ENCODE measurements at places on chromosomes 12 and 14.

DNA sequence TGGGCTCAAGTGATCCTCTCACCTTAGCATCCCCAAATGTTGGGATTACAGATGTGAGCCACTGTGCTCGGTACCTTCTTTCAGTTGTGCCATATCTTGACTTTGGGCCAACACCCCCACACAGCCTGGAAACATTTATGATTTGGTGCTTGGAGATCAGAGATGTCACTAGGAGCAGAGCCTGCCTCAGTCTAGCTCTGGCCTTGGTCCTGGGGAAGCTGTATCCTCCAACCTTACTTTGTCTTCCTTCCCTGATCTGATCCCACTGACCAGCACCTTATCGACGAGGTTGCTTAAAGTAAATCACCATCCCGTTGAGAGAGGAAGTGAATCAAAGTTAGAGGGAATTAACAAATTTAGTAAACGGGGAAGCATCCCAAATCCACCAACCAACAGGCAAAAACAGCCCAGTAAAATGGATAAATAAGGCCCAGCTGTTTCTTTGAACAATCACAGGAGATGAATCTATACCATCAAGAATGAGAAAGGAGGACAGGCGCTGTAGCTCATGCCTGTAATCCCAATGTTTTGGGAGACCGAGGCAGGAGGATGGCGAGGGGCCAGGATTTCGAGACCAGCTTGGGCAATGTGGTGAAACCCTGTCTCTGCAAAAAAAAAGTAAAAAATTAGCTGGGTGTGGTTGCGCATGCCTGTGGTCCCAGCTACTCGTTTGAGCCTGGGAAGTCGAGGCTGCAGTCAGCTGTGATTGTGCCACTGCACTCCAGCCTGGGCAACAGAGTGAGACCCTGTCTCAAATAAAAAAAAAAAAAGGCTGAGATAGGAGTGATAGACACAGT is 3.4 kb downstream of the PLBD2 start:
- DNase-seq = no peak

DNA sequence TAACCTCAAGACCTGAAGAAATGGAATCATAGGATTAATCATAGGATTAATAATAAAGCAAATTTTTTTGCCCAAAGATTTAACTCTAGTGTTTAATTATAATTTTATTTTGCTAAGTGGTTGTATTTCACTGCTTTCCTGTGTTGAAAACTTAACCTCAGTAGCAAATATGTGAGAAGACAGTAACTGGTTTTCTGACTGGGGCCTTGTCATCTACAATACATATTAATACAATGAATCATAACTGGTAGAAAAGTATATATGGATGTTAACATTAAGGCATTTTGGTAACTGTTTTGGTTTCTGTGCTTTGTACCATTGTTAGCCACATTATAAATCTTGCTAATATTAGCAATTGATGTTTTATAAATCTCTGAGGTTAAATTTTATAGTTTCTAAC is 92.2 kb downstream of the ACSS3 start:
- DNase-seq = no peak

- peak; percentile 42 for DNase-seq
Measured at GRCh38 chr12:121992059-121992879, 29.4 kb upstream of the BCL7A start.

DNA sequence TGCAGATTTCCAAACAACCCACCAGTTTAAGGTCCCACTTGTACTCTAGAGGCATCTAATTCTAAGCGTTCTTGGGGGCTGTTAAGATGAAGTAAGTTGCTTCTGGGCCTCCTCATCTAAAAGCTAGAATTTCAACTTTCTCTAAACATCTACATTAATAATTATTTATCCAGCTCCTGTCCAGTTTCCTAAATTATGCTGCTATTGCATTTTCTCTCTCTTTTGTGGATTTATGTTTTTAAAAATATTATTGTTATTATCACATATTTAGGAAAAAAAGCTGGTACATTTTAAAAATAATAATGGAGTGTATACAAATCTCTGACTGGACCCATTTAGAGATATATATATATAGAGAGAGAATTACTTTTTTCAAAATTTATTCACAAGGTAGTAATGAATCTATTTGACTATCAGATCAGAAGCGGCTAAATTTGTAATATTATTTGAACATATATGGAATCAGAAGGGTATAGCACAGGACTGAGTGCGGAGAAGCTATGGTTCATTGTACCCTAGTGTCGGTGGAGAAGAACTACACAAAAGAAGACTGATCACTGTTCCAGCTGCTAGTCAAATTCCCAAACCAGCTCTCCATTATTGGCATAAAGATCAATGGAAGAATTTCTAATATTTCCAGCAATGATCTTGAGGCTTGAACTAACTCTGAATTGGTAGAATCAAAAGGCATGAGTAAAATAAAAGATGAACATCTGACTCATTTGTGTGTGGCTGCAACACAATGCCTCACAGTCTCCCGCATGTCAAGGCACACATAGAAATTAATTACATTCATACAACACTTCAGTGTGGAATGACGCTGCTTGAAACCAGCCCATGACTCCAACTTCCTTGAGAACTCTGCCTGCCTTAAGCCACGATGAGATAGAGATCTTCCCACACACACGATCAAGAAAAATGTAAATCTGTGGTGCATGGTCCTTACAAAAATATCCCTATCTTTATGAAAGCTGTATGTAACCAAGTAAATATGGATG is 433.4 kb upstream of the OR4E1 start:
- no peak for DNase-seq

DNA sequence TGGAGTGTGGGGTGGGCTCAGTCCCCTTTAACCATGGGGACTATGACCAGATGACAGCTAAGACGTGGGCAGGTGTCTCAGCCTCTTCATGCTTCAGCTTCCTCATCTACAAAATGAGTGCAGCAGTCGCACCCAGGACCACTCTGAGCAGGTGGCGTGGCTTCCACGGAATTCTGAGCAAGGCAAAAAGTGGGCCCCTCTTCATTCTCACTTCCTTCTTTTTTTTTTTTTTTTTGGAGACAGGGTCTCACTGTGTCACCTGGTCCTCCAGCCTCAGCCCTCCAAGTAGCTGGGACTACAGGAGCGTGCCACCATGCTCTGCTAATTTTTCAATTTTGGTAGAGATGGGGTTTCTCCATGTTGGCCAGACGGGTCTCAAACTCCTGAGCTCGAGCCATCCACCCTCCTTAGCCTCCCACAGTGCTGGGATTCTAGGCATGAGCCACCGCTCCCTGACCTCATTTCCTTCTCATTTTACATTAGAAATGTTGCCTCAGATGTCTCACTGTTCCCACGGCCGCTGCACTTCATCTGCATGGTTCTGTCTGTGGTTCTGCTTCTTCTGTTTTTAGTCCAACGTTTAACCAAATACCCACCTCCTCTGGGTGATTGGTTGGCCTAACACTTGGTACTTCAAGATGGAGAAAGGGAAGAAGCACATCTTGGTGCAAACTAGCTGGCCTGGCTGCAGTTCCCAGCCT is 41.3 kb upstream of the BCL7A start:
- no peak for DNase-seq

Measured in hematopoietic multipotent progenitor cell treated with erythropoietin and hydrocortisone succinate and interleukin-3 and kit ligand, for 6 days (in vitro differentiated cells).